ENCODE measurements at places on chromosomes 6 and 20.

GRCh38 chr6:158938220-158938619, 61.8 kb downstream of the RSPH3 start:
- DNase-seq, result no peak

DNA sequence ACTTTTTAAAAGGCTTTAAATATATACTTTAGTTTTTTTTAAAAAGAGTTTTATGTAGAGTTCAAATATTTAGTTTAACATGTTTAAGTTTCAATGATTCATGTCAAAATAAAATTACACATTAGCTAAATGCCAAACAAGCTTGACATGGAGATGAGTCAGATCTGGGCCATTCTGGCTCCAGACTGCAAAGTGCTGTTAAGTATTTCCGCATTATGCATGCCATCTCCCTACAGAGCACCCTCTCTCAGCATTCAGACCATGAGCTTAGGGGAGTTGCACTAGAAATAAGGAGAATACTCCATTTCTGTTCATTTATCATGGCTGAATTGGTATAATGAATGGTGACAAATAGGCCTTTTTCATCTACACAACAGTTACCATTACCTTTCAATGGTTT, 21.5 kb upstream of the HS3ST5 start:
- no peak for DNase-seq

GRCh38 chr6:44470115-44470464, 82.6 kb downstream of the CDC5L start:
- DNase-seq, result no peak

- no peak for DNase-seq
These were observed 7.5 kb downstream of the LAMA5 start for GRCh38 chr20:62359491-62360121.

GRCh38 chr20:40688129-40689099, 622 bp downstream of the MAFB start:
- DNase-seq, result no peak

- no peak for DNase-seq
These were observed 78.2 kb downstream of the GPX5 start for GRCh38 chr6:28603891-28604290.

GRCh38 chr20:7708782-7709181, 231.5 kb downstream of the HAO1 start:
- no peak for DNase-seq

GRCh38 chr20:37475252-37475651, 45.8 kb upstream of the NNAT start:
- DNase-seq, result no peak

GRCh38 chr6:144279484-144280150, 5.5 kb upstream of the UTRN start:
- no peak for DNase-seq

DNA sequence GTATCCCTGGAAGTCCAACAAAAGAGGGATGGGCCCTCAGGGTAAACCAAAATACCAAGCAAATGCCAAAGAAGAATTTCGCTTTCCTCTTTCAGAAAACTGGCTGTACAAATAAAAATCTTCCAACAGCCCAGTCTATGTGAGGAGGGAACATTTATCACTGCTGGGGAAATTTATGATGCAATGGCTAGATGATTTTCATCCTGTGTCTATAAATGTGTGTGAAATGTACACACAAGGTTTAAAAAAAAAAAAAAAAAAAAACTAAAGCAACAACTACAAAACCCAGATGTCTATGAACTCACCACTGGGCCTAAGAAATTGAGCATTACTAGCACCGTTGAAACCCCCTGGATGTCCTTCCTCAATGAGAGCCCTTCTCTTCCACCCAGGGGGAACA, 68.7 kb upstream of the SLC4A11 start:
- DNase-seq, result no peak

GRCh38 chr6:44223319-44224028, at the start of gene SLC29A1:
TSS of gene SLC29A1 (plus strand) at chr6:44223595. CDS start at chr6:44227314, 3,719 bp downstream.
- peak; percentile 89 for DNase-seq

DNA sequence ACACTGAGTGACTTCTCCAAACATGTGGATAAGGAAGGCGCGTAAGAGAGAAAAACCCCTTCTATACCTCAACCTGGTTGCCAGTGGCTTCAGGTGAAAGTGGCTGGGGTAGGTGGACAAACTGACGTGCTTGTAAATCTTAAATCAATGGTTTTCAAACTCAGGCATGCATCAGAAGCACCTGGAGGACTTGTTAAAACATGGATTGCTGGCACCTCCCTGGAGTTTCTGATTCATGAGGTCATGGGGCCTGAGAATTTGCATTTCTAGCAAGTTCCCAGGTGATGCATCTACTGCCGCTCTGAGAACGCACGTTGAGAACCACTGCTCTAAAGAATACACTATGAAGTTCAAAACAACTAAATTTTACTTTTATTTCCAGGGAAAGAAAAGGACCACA, 31.9 kb upstream of the TAB2 start:
- no peak for DNase-seq

- DNase-seq, result peak; percentile 59
These were observed 787 bp upstream of the TNFRSF6B start for GRCh38 chr20:63695424-63696305.

DNA sequence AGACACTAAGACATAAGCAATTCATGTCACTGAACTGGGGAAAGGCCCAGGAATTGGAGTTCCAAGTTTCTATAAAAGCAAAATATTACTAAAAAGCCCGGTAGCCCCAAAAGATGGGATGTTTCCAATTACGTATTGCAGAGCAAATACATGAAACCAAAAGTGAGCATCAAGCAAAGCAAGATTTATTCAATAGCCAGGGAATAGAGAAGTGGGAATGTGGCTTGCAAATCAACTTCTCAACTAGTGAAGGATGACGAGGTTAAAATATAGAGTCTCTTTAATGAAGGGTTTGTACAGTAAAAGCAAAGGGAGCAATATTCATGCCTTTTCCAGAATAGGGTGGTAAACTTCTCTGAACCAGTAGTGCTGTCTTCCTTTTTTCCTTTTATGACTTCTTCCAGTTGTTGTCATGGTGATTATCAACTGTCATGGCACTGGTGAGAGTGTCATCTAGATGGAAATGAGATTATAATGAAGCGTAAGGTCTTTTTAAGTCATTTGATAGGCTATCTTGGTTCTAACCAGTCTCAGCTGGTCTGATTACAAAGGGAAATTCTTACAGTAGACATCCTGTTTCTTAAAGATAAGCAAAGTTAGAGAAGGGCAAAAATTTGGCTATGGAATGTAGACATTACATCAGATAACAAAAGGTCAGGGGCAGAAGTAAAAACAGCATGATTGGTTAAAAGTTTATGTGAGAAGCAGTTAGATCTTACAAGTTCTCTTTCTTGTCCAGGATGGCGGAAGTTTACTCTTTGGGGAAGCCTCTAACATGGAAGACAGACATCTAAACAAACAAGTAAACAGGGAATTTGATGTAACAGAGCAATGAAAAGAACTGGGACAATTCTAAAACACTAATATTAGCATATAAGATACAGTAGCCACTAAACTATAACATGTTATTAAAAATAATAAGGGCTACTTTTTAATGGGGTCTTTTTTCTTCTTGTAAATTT, 96.9 kb downstream of the TBX18 start:
- DNase-seq, result no peak

- DNase-seq, result no peak
These were observed 88.5 kb downstream of the RPS12 start for GRCh38 chr6:132902901-132903300.

DNA sequence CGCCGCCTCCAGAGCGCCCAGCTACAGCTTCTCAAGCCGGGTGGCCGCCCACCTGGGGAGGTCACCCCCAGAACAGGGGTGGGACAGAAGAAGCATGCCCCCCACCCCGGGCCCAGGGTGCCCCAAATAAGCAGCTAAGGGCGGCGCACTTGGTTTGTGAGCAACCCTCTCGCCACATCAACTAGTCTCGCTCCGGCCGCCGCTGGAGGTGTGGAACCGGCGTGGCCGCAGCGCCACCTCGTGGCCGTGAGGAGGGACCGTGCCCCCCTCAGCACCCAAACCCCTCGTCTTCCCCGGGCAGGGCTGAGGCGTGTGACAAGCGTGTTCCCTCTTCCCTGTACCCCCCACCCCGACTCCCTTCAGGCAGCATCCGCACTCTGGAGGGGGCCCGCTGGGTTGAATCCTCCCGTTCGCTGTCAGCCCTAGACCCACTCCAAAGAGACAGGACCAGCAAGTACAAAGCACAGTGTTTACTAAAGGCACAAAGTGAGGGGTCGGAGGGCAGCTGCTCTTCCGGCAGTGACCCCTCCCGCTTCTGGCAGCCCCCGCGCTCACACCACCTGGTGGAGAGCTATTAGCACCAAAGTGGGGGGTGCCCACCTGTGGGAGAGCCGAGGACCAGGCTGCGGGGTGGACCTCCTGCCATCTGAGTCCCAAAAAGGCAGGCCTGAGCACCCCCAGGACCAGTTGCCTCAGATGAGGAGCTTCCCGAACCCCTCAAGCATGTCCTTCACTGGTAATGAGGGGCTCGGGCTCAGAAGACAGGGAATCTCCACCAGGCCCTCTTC, 45.4 kb downstream of the MDFI start:
- DNase-seq, result peak; percentile 90

DNA sequence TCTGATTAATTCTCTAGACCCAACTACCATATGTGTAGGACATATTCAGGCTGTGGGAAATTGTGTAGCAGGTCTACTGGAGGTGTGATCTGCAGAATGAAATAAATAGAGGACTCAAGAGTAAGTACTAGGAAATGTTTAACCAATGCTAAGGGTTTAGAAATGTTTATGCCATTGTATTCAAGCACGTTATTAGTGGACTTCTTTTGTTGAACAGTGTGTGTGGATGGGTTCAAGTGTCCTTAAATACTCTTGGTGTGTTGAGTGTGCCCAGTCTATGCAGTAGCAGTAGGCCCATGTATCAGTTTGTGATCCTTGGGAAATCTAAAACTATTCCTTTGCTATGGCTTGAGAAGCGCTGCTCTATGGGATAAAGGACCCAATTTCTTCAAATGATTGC, 112.1 kb downstream of the FARS2 start:
- DNase-seq, result no peak

- peak; percentile 5 for DNase-seq
These were observed 203.9 kb upstream of the CST7 start for GRCh38 chr20:24745206-24745605.
